ENCODE measurements at places on chromosomes 1 and 21.
A peak's percentile ranks its signal among the peaks of the same experiment; 100 is the strongest.

DNA sequence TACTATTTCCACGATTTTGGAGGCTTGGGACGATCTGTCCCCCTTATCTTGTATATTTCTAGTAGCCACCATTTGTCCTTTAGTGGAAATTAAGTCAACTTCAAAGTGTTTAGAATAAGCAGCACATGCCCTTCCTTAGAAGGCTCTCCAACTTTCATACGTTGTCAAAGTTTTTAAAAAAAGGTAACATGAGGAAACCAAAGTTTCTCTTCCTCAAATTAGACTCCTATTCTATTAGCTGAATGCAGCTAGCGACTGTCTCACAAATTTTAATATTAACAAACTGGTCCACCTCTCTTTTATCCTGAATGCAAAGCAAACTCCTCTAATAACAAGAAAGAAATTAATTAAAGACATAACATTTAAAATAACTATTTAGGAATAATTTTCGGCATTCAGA lies 6.9 kb downstream of the C1orf174 start:
- DNase-seq: no peak

GRCh38 chr1:243799908-243800307 lies 50.1 kb downstream of the AKT3 start:
- no peak for DNase-seq

DNA sequence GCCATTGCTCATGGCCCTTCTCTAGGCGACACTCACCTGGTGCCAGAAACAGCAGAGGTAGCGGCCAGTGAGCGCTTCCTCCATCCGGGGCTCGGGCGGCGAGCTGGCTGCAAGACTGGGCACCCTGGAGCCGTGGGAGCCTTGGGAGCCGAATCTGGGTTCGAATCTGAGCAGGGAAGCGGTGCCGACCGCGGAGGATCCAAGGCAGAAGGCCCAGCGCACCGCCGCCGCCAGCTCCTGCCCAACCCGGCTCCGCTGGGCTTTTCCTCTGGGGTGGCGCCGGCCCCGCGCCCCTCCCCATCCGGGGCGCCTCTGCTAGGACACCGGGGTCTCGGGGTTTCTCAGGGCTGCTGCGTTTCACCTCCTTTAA lies 1.7 kb upstream of the PRDM16 start:
- no peak for DNase-seq

DNA sequence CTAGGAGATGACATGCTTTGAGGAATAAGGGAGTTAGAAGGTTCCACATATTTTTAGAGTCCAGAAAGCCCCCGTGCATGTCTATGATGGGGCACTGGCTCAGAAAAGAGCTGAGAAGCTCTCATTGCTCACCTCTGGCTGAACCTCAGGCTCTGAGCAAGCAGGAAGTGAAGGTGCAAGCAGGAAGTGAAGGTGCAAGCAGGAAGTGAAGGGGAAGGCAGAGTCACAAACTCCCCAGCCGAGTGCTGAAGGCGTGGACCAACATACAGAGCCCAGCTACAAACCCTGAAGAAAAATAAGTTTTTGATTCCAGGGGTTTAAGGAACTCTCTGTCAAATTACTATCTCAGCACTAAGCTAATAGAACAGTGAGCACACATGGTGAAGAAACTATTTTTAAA lies 7.0 kb downstream of the KRTAP10-8 start:
- no peak for DNase-seq

GRCh38 chr1:152582647-152583046 lies 2.3 kb upstream of the LCE3D start:
- no peak for DNase-seq

GRCh38 chr1:211843018-211843417 lies 12.5 kb upstream of the LPGAT1 start:
- DNase-seq: no peak

DNA sequence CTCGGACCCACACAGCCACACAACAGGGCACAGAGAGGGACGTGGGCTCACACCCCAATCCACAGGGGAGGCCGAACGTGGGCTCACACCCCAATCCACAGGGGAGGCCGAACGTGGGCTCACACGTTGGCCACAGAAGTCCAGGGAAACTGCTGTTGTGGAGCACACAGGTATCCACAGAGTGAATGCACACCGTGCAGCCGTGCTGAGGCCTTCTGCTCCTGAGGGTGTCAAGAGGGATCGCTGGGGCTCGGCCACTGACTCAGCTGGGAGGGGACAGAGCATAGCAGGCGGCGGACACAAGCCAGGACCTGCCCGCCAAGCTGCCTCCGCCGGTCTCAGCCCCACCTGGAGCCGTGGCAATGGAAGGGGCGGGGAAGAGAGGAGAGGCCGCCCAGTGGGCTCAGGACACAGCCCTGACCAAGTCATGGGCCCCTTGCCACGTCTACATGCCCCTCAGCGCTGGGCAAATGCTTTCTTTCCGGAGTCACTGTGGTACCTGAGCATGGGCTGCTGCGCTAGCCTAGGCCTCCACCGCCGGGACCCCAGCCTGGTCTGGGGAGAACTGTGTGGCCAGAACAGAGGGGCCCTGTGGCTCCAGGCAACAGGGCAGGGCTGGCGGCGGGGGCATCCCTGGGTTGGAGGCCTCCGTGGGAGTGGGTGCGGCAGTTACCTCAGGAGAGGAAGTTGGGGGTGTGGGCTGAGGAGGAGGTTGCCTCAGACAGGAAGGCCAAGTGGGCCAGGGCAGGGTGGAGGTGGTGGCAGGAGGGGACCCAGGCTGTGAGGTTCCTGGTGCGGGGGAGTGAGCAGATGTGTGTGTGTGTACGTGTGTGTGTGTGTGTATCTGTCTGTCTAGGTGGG lies 1.2 kb downstream of the SYTL1 start:
- no peak for DNase-seq

- DNase-seq: no peak
Measured at GRCh38 chr1:58813801-58814200, 30.0 kb upstream of the JUN start.

DNA sequence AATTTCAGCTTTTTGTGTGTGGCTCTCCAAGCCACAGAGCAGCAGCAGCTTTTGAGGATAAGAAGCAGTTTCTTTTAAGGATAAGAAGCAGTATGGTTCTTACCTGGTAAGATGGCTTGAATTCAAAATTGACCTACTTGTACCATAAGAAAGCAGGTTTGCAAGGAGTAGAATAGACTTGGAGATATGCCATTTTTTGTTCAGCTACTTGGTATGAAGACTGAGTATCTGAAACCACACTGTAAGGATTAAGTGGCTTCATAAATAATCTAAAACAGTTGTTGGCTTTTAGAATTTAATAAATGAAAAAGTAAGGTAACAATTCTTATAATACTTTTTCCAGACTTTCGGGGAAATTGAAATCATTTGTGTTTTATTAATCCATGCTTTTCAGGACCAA lies 74.2 kb downstream of the ATF6 start:
- no peak for DNase-seq

- no peak for DNase-seq
Measured at GRCh38 chr21:22062472-22063139, 1064.4 kb downstream of the NCAM2 start.

DNA sequence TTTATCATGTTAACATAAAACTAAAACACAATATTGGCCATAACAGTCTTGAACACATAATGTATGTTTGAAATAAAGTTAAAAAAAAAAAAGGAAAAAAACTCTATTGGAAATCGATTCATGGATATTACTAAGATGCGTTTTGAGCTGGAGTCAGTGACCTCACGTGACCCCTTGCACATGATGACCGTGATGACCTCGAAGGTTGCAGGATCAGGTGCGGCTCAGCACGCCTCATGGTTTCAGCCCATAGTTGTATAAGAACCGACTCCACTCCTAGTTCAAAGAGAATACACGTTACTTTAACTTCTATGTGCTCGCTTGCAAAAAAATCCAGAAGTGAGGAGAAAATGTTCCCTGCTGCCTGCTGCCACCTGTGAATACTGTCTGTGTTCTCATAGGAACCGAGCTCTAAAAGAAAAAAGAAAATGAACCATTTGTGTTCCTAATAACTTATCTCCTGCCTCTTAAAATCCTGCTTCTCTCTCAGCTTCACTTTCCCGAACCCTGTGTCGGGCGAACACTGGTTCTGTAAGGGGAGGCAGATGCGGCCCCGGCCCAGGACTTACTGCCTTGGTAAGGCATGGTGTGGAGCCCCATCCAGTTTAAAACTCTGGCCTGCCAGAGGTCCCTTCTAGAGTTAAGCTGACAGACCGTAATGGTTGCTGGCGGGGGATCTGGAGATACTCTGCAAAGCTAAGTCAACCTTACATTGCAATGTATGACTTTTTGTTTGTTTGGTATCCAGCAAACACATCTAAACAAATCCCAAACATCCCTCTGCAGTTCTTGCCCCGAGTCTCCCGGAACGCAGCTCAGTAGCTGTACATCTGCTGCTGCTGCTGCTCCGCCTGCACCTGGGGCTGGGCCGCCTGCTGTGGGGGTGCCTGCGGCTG lies 33.8 kb upstream of the RIPK4 start:
- no peak for DNase-seq

DNA sequence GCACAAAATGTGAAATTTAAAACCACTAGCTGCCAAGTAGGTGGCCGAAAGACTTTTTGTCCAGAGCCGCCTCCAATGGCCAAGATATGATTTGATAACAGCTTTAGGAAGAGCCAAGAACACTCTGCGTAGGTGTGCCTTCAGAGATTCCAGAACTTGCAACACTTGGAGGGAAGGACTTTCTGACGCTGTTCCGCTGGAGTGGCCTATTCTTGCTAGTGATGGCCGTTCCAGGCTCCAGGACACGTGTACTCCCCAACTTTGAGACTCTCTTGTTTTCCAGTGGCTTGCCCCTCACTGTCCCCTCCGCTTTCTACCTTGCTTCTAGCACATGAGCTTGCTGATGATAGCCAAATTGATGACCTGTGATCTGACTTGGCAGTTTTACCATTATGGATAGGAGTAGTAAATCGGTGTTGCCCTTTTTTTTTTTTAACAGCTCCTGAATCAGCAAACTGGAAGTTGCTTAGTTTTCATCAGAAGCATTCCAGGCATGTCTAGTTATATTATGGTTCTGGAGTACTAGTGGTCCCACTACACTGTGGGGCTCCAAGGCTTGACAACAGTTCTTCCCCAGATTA lies 1.0 kb downstream of the PRDX6 start:
- no peak for DNase-seq

GRCh38 chr1:191508239-191508638 lies 650.0 kb upstream of the RGS18 start:
- no peak for DNase-seq

GRCh38 chr1:157193702-157194391 lies 55.7 kb upstream of the ETV3 start:
- DNase-seq: peak; percentile 1

- no peak for DNase-seq
Measured at GRCh38 chr1:228043281-228043848, 36.6 kb downstream of the WNT3A start.

DNA sequence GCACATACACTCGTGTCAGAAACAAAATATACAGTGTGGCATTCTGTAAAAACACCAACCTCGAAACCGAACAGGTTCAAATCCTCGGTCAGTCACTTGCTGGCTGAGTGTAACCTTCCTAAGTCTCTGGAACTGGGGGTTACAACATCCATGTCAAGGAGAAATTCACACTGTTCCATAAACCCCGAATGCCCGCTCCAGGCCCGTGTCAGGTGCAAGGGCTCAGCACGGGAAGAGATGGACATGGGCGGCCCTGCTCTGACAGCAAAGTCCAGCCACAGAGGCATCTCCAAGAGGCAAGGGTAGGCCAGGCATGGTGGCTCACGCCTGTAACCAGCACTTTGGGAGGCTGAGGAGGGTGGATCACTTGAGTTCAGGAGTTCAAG lies 79.5 kb downstream of the SLC66A1 start:
- DNase-seq: no peak

GRCh38 chr1:39214714-39214997 lies 10.2 kb downstream of the MACF1 start:
- no peak for DNase-seq

- DNase-seq: no peak
Measured at GRCh38 chr21:41217671-41218385, 49.9 kb downstream of the BACE2 start.

GRCh38 chr1:86450847-86451246 lies 17.9 kb upstream of the CLCA1 start:
- no peak for DNase-seq

- no peak for DNase-seq
Measured at GRCh38 chr1:92958203-92958970, 2.9 kb downstream of the DIPK1A start.

DNA sequence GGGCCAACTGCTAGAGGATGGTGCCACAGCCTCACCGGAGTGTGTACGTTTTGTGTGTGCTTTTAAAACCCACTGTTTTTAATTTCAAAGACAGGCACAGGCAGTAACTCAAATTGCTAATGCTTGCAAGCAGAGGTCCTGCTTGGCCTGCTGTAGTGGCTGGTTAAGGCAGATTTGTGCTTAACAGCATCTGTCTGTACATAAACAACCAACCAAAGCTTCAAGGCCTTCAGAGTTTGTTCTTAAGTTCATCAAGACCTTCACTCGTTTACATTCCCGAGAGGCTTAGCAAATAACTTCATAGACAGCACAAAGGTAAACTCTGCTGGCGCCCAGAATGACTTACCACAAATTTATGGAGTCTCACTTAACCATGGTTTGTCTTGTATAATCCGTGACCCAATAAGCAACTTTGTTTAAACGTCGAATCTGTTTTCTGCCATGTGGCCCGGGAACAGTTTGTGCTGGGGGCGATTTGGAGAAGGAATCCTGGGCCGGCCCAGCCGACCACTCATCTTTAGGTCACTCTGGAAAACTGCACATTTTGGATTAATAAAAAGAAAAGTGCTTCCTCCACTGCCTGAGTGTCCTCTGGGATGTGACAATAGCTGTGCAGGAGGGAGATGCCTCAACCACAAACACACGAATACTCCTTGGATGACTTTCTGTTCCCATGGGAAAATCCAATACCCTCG lies 58.1 kb downstream of the CAPZB start:
- no peak for DNase-seq

GRCh38 chr1:31432592-31433395 lies 19.8 kb downstream of the SERINC2 start:
- no peak for DNase-seq

- DNase-seq: no peak
Measured at GRCh38 chr21:31351438-31351837, 7.4 kb upstream of the TIAM1 start.

- no peak for DNase-seq
Measured at GRCh38 chr1:18481921-18482701, 1.4 kb downstream of the KLHDC7A start.

GRCh38 chr21:38284216-38284615 lies 27.4 kb downstream of the KCNJ15 start:
- no peak for DNase-seq

GRCh38 chr1:39900662-39901463 lies 854 bp downstream of the MYCL start:
- no peak for DNase-seq

GRCh38 chr1:156804026-156804425 lies 12.6 kb downstream of the SH2D2A start:
- no peak for DNase-seq

DNA sequence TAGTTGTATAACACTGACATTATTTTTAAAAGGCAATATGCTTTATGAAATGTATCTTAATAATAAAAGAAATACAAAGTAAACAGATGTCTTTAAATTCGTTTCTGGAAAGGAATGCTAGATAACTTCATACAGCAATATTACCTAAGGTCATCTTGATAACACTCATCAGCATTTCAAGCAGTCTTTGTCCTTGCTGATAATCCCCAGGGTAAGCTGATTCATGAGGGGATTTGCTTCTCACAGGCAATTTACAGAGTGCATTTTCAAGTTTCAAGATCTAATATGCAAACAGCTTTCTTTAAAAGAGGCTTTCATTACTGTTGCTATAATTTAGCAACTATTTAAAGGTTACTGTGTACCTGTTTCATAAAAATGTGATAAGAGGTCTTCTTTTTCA lies 75.2 kb upstream of the NEK2 start:
- no peak for DNase-seq

- no peak for DNase-seq
Measured at GRCh38 chr1:66175581-66175980, 358.4 kb upstream of the SGIP1 start.

- DNase-seq: peak; percentile 66
Measured at GRCh38 chr1:94801919-94802546, 18.1 kb upstream of the SLC44A3 start.
